Glutamatergic neuron (in vitro differentiated cells): ENCODE measurements at places on chromosomes 1 and 21. TPM values are rescaled to one million over a fixed set of nuclear protein-coding genes. Genes with fewer than 3 reads are reported as not detected.

GRCh38 chr1:12344596-12345349, 114.9 kb downstream of the VPS13D start:
- DNase-seq: no peak

DNA sequence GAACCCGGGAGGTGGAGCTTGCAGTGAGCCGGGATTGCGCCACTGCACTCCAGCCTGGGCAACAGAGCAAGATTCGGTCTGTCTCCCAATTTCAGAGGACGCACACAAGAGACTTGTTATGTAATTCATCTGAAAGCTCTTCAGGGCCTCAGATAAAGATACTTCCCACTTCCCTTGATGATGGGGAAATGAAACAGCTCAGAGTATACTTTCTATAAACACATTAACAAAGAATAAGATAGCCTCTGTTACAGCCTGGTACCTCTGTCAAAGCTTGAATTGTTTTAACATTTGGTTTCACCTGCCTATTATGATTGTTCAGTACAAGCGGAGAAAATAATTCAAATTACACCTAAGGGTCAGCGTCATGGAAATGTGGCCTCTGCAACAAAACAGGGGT, 622.9 kb upstream of the ADGRL4 start:
- DNase-seq: no peak

- DNase-seq: peak; percentile 36
Observed at GRCh38 chr1:18343581-18343980, 137.1 kb upstream of the KLHDC7A start.

DNA sequence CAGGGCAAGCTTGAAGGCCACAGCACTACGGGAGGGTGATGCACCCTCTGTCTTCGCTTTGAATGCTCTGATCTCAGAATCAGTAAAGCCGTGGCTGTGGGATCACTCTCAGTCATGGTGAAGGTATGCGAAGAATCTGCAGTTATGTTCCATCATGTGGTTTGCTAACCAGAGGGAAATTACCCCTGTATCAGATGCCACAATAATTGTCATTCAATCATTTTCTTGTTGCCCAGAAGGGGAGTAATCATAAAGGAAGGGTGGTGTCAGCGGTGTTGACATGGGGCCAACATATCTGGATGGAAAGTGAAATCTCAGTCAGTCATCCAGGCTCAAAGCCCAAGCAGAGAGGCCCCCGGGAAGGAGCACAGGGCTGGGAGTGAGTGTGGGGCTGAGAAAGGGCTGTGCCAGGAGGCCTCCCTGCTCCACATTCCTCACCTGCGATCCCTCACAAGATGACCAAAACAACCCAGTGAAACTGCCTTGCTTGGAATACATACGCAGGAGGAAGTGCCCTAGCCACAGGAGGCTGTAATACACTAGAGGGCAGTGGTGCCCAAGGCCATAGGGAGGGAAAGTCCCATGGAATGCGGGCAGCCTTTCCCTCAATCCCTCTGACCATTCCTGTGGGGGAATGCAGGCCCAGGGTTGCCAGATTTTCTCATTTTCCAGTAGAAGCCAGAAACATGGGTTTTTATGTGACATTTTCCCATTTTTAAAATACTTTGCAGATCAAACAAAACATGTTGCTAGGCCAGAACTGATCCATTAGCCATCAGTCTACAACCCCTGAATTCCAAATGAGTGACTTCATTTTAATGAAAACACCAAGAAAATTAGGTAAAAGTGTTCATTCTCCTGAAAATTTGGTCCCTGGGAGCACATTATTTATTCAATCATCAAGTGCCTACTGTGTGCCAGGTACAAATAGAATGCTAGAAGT, 95.7 kb upstream of the VANGL1 start:
- DNase-seq: no peak

- DNase-seq: no peak
Observed at GRCh38 chr1:63813829-63814277, 40.0 kb downstream of the ROR1 start.

- DNase-seq: no peak
Observed at GRCh38 chr1:25106352-25106751, 126.0 kb downstream of the SYF2 start.

DNA sequence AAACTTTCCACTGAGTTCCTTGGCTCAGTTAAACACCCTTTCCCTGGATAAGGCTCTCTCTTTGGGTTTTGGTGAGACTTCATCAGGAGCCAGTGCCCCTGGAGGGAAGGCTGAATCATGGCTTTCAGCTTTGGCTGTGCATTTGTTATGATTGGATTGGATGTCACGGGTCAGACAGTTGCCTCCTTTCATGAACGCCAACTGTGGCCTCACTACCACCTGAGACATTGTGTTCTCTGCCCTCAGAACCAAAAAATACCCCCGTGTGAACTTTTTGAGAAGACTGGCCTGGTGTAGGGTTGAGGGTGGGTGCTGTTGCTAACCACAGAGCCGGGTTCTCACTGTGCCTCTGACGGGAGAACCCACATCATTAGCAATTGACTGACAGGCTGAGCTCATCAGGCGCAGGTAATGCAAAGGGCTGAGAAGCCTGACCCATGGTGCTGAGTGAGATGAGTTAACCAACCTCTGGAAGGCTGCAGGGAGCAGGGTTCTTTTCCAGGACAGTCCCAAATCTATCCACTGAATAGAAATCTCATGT, 65.6 kb downstream of the HHAT start:
- DNase-seq: no peak

DNA sequence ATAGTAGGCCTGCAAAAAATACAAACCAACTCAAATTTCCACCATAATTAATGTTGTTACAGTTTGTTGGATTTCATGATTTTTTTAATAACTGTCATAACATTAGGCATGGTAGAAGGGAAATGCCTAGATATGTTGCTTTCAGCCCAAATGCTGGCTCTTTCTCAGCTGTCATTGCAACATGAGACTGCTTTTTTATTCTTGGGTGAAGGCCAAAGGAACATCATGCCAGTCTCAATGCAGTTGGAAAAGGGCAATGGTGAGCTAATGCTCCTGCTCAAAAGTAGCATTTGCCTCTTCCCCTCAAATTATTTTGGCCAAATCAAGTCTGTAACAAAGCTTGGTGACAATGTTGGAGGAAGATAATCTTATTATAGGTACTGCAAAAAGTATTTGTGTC, 877.7 kb upstream of the PRMT6 start:
- DNase-seq: no peak

ATP1A2 gene
- not detected for total RNA-seq
